ENCODE measurements at places on chromosomes 1 and 21.

GRCh38 chr1:34831721-34832246, 27.8 kb downstream of the SMIM12 start:
- DNase-seq = peak; percentile 11

GRCh38 chr1:88922214-88922613, 30.8 kb upstream of the GTF2B start:
- DNase-seq = no peak

DNA sequence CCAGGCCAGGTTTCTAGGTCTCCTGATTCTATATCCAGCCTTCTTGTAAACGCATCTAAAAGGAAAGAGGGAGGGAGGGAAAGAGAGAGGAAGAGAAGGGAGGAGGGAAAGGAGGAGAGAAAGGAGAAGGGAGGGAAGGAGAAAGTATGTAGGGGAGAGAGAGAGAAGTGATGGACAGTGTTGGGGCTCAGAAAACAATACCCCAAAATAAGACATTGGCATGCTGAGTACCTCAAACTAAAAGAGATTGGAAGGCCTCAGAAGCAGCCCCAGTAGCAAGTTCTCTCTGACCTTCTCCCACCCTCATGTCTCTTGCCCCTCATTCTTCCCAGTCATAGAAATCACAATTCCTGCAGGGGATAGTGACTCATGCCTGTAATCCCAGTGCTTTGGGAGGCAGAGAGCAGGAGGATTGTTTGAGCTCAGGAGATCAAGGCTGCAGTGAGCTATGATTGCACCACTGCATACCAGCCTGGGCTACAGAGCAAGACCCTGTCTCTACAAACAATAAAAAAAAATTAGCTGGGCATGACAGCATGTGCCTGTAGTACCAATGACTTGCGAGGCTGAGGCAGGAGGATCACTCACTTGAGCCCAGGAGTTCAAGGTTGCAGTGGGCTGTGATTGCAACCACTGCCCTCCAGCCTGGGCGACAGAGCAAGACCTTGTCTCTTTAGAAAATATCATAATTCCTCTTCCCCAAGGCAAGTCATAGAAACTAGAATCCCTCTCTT, 51.2 kb downstream of the DNTTIP2 start:
- no peak for DNase-seq

DNA sequence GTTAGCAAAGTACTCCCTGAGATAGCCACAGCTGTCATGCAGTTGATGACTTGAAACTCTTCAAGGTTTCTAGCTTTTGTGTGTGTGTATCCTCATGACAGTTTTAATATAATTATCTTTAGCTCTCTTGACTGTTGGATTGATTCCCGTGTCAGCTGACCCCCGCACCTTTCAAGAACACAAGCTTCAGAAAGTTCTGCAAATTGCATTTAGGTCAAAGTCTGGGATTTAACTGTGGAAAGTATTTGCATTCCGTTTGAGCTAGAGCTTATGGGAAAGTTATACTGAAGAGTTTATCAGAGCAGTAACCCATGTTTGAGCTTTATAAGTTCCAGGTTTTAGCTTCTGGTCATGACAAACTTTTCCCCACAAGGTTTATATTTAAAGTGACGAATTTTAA, 380.1 kb upstream of the CHRM3 start:
- DNase-seq = no peak

DNA sequence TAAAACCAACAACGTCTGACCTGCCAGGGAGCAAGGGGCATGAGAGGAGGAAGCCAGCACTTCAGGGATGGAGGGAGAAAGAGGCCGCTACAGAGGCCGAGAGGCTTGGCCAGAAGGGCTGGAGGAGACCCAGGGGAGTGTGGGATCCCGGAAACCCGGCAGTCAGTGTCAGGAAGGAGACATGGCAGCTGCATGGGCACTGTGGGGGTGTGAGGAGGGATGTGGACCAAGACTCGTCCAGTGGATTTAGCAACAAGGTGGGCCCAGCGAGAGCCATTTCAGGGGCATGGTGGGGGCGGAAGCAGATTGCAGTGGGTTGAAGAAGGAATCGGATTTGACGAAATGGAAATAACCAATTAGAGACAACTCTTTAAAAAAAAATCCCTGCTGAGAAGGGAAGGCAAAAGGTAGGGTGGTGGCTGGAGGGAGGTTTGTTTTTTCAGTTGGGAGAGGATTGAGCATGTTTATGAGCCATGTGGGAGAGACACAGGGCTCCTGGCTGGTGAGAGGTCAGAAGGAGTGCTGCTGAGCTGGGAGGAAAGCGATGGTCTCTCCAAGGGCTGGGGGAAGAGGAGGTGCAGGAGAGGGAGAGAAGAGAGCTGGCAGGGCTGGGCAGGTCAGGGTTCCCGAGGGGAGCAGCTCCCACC, 4.4 kb downstream of the B4GALT2 start:
- no peak for DNase-seq
